ENCODE measurements at places on chromosomes 1 and 21.
A peak's percentile ranks its signal among the peaks of the same experiment; 100 is the strongest.

GRCh38 chr21:34004974-34005373 is 68.4 kb upstream of the MRPS6 start:
- H3K4me3 ChIP-seq, result no peak overlapping the region
- H3K27me3 ChIP-seq, result no peaks in the 10 kb centered on the region
- H3K27ac ChIP-seq, result no peak overlapping the region
- no peak for DNase-seq

- peaks cover 21% of the 10 kb centered on the region for H3K4me1 ChIP-seq
- no peaks in the 10 kb centered on the region for H3K27me3 ChIP-seq
- peaks cover 84% of the 10 kb centered on the region for H3K36me3 ChIP-seq
- H3K27ac ChIP-seq, result no peak overlapping the region
- DNase-seq, result no peak
- H3K4me3 ChIP-seq, result no peak overlapping the region
Observed at GRCh38 chr1:26772687-26773086, 15.1 kb upstream of the PIGV start.

GRCh38 chr1:203166192-203166940 is 9.3 kb downstream of the MYBPH start:
- H3K27ac ChIP-seq, result no peak overlapping the region
- no peak for DNase-seq
- no peaks in the 10 kb centered on the region for H3K4me1 ChIP-seq
- H3K4me3 ChIP-seq, result no peak overlapping the region
- no peaks in the 10 kb centered on the region for H3K36me3 ChIP-seq
- peaks cover 6% of the 10 kb centered on the region for H3K27me3 ChIP-seq

DNA sequence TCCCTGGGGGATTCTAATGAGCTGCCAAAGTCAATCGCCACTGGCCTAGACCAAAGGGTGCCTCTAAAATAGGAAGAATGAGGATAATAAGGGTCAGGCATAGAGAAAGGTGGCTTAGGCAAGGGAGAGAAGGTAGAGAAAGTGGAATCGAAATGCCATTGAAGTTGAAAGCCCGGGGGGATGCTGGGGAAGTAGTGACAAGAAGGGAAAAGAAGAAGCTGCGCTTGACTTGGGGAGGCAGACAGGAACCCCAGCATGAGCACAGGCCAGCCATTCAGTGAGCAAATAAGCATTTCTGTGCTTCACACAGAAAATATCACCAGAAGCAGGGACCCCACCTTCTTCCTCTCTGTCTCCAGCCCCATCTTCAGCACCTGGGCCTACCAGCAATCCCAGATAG is 1.5 kb downstream of the CD2 start:
- peaks cover 32% of the 10 kb centered on the region for H3K4me1 ChIP-seq
- peak; percentile 79 for DNase-seq
- peak overlapping the region; percentile 97 for H3K27ac ChIP-seq

DNA sequence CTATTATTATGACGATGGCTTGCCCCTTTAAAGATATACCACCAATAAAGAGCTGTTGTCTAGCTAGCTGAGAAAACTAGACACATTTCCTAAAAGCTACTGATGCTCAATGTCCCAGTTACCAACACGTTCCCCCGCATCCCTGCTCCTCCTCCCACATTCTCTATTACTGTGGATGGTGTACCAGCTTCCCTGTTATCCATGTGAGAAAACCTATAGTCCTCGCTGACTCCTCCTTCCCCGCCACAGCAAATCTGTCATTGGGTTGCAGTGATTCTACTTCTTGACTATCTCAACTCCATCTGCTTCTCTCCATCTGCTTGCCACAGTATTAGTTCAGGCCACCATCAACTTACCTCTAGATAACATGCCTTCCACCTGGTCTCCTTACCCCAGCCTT is 337.5 kb downstream of the KCNH1 start:
- no peak overlapping the region for H3K27ac ChIP-seq
- H3K36me3 ChIP-seq, result no peaks in the 10 kb centered on the region
- no peaks in the 10 kb centered on the region for H3K4me1 ChIP-seq
- H3K4me3 ChIP-seq, result no peak overlapping the region

DNA sequence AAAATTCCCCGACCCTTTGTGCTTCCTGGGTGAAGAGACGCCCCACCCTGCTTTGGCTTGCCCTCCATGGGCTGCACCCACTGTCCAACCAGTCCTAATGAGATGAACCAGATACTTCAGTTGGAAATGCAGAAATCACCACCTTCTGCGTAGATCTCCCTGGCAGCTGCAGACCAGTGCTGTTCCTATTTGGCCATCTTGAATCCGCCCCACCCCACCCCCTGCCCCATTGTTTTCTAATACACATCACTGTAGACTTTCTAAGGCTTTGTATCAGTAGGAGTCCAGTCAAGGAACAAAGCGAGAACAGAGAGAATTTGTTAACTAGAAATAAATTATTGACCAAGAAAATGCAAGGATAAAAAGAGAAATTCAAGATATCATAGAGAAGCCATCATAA is 178.2 kb downstream of the KCNK2 start:
- DNase-seq, result no peak
- no peak overlapping the region for H3K27ac ChIP-seq
- no peak overlapping the region for H3K4me3 ChIP-seq

DNA sequence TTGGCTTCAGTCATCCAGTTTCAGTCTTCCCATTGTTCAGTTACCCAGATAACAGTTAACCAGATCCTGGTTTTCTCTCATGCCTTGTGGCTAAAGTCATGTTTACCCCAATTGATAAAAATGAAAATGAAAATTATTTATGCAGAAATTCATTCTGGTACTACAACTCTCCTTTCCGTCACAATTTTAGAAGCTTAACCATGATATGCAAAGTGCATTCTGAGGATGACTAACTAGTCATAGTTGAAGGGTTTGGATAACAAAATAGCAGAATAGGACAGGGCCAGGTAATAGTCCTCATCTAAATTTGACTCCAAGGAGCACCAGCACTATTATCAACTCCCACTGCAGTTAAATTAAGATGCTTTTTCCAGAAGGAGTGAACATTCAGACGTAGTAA is 94.7 kb downstream of the NTMT2 start:
- DNase-seq, result no peak
- H3K4me1 ChIP-seq, result no peaks in the 10 kb centered on the region

GRCh38 chr1:4053774-4054173 is 153.7 kb upstream of the C1orf174 start:
- no peaks in the 10 kb centered on the region for H3K36me3 ChIP-seq
- no peak overlapping the region for H3K4me3 ChIP-seq
- H3K27ac ChIP-seq, result no peak overlapping the region
- no peaks in the 10 kb centered on the region for H3K4me1 ChIP-seq
- DNase-seq, result no peak

DNA sequence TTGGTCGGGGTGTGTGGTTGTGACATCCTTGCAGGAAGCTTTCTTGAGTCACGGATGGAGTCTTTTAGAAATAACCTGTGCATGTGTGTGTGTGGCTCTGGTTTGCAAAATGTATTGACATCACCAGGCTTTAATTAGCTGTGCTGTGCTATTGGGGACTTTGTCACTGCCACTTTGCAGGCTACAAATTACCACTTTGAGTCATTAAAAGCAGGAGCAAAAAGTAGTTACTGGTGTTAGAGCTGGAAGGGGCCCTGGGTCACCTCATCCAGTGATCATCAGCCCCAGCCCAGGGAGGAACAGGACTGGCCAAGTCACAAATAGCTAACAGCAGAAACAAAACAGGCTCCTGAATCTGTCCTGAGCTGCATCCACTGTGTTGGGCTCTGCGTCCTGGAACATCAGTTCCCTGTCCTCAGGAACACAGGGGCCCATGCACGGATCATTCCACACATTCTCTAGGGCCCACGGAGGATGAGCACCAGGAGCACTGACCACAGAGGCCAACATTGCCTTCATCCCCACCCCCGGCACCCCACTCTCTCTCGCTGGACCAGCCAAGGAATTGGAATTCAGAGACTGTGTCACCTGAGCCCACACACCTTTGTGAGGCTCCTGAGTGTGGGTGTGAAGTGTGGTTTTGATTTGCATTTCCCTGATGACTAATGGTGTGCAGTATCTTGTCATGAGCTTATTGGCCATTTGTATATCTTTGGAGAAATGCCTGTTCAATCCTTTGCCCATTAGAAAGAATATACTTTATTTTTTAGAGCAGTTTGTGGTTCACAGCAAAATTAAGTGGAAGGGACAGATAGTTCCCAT is 280.1 kb upstream of the C1orf174 start:
- no peak overlapping the region for H3K27ac ChIP-seq
- H3K4me3 ChIP-seq, result no peak overlapping the region
- no peaks in the 10 kb centered on the region for H3K27me3 ChIP-seq
- DNase-seq, result no peak

DNA sequence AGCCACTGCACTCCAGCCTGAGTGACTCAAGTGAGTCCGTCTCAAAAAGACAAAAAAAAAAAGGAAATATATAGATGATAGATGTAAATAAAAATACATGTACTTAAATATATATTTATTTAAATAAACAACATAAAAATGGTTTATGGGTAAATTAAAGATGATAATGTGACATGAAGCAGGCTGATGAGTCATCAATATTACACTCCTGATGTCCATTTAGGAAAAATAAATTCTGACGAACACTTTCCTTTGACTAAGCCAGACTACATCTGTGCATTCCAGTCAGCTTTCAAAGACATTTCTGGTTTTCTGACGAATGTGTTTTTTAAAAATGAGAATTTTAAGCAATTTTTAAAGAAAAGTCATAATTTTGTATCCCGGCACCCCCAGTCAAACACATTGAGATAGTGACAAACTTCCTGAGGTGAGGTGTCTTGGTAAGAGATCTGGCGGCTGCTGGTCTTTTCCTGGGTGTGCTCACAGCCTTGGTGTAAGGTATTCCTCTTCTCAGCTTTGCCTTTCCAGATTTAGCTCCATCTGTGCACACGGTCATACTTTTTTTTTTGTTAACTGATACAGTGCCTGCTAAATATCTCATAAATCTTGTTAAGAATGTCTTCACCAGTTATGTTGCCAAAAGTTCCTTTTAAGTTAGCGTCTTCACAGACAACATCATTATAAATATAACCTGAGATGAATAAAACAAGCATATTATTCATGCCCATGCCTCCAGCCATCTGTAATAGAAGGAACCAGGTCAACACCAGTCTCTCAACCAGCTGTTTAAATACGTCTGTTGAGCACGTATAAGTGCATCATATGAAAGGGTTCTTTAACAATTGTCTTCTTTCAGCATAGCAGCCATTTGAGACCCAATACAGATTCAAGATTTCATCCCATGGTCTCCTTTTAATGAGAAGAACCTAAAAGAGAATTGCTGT is 214.5 kb upstream of the PLD5 start:
- no peak for DNase-seq
- H3K4me1 ChIP-seq, result no peaks in the 10 kb centered on the region
- H3K27ac ChIP-seq, result no peak overlapping the region
- no peaks in the 10 kb centered on the region for H3K27me3 ChIP-seq

DNA sequence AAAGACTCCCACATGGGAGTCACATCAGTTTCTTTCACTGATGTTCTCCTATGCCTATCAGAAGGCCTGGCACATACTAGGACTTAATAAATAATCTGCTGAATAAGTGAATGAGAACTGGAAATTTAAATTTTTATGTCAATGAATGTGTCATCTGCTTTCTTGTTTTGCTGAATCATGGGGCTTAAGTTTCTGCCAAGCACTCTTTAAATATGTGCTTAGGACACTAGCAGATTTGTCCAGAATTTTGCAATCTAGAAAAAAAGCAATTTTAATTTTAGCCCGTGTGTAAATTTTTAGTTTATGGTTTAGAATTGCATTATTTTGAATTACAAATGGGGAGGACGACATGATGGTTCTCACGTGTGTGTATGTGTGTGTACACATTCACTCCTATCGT is 803.1 kb downstream of the USP25 start:
- H3K4me3 ChIP-seq, result no peak overlapping the region
- no peaks in the 10 kb centered on the region for H3K36me3 ChIP-seq
- H3K27me3 ChIP-seq, result no peaks in the 10 kb centered on the region
- no peak overlapping the region for H3K27ac ChIP-seq
- no peaks in the 10 kb centered on the region for H3K4me1 ChIP-seq

GRCh38 chr1:117644696-117645311 is 39.0 kb downstream of the TENT5C start:
- peaks cover 50% of the 10 kb centered on the region for H3K27me3 ChIP-seq
- H3K27ac ChIP-seq, result no peak overlapping the region
- peaks cover 14% of the 10 kb centered on the region for H3K4me1 ChIP-seq
- H3K4me3 ChIP-seq, result no peak overlapping the region
- DNase-seq, result no peak

DNA sequence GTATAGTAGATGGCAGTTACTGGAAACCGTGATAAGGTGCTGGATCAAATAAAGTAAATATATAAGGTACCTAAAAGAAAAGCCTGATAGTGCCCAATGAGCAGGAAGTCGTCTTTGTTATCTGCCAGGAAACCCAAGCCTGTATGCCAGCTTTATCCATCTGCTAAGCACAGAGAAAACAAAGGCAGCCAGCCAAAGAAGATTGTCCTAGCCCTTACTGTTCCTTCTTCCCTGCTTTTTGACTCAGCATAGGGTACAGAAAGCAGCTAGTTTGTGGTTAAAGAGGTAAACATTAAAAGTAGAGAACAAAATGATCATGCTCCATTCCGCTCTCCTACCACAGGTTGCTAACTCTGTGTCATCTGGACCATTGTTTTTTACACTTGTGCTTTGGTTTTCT is 10.1 kb downstream of the KRTAP22-2 start:
- no peak for DNase-seq
- H3K27me3 ChIP-seq, result no peaks in the 10 kb centered on the region
- no peak overlapping the region for H3K27ac ChIP-seq
- no peaks in the 10 kb centered on the region for H3K36me3 ChIP-seq
- H3K4me1 ChIP-seq, result no peaks in the 10 kb centered on the region
- H3K4me3 ChIP-seq, result no peak overlapping the region

GRCh38 chr1:17582124-17582774 is 42.8 kb downstream of the ARHGEF10L start:
- H3K4me3 ChIP-seq, result no peak overlapping the region
- H3K27ac ChIP-seq, result no peak overlapping the region

DNA sequence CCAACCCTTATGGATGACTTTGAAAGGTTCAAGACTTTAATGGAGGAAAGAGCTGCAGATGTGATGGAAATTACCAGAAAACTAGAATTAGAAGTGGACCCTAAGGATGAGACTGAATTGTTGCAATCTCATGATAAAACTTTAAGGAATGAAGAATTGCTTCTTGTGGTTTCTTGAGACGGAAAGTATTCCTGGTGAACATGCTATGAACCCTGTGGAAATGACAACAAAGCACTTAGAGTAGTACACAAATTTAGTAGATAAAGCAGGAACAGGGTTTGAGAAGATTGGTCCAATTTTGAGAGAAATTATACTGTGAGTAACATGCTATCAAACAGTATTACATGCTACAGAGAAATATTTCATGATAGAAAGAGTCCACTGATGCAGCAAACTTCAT is 215.4 kb downstream of the OMA1 start:
- H3K4me1 ChIP-seq, result no peaks in the 10 kb centered on the region
- H3K4me3 ChIP-seq, result no peak overlapping the region
- H3K27me3 ChIP-seq, result no peaks in the 10 kb centered on the region
- no peak for DNase-seq

DNA sequence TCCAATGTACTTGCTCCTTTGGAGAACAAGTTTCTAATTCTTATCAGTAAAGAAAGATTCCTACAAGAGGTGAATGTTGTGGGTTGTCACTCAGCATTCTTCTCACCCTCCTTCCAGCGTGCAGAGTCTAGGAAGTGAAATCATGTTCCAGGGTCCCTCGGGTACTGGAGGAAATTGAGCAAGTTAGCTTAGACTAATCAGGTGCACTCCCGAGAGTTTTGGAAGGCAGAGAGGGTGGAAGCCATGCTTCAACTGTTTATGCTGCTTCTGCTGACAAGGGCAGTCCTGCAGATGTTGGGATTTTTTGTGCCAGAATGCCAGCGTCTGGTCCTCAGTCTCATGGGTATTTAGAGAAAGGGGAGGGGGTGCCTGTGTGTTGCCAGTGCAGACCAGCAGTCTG is 5.3 kb upstream of the C1orf115 start:
- H3K27me3 ChIP-seq, result peaks cover 4% of the 10 kb centered on the region
- DNase-seq, result no peak
- H3K27ac ChIP-seq, result no peak overlapping the region
- H3K36me3 ChIP-seq, result no peaks in the 10 kb centered on the region
- peaks cover 3% of the 10 kb centered on the region for H3K4me1 ChIP-seq

All from activated CD4-positive, alpha-beta T cell treated with anti-CD3 and anti-CD28 coated beads, Interleukin-2, amount 10 ng/mL, durations not matched to agents 24 days and 14 days (primary cell).